ENCODE measurements at places on chromosomes 11 and 22.

DNA sequence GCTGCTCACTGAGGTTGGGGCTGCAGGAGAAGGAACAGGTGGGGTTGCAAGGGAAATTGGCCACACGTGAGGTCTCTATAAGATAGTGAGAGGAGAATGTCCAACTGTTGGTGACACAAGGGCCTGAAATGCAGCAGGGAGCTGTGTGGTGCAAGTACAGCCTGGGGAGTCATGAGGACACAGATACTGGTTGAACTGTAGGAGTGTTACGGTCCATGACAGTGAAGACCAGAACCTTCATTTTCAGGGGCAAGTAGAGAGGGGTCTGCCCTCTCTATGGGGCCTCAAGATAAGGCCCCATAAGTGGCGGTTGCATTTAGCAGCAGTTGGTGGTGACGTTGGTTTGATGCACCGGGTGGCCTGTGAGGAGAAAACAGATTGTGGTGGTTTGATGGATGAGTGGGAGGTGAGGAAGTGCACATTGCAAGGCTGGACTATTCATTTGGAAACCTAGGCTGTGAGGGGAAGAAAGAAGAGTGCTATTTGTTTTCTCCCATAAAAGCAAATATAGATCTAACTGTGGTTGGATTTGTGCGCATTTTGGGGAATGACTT, 39.4 kb downstream of the MICAL2 start:
- DNase-seq: no peak

DNA sequence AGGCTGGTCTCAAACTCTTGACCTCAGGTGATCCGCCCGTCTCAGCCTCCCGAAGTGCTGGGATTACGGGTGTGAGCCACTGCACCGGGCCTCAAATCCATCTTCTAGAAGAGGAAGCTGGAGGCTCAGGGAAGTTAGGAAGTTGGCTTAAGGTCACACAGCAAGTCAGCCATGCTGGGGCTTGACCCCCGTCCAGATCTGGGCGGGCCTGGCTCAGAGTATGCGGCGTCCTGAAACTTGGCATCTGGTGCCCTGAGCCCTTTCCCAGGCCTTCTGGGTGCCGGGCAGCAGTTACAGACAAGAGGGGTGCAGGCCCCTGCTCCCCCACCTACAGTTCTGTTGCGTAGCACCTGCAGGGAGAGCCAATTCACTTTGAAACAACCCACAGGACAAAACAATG, 11.2 kb downstream of the MPPED1 start:
- no peak for DNase-seq

GRCh38 chr11:44992181-44992582, 41.5 kb upstream of the TP53I11 start:
- peak; percentile 76 for DNase-seq

DNA sequence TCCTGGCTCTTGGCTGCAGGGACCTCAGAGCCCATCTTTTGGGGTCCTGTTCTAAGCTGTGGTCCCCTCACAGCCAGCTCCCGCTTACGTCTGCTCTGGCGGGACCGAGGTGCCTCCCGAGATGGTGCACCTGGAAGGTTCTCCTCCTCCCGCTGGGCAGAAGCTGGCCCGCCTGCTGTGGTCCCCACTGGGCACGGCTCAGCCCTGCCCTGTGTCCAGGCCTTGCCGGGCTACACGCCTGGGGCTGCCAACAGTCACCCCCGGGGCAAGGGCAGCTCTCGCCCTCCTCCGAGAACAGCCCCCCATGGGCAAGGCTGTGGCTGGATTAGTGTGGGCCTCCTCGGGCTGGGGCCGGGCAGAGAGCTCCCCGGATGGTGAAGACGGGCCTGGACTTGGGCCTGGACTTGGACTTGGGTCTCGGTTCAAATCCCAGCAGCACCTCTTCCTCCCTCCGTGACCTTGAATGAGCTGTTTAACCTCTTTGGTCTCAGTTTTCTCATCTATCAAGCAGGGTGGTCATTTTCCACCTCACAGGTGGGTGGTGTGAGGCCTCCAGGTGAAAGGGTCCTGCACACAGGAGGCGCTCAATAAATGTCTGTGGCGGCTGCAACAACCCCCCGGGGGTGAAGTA, 998 bp downstream of the BAIAP2L2 start:
- DNase-seq: no peak

DNA sequence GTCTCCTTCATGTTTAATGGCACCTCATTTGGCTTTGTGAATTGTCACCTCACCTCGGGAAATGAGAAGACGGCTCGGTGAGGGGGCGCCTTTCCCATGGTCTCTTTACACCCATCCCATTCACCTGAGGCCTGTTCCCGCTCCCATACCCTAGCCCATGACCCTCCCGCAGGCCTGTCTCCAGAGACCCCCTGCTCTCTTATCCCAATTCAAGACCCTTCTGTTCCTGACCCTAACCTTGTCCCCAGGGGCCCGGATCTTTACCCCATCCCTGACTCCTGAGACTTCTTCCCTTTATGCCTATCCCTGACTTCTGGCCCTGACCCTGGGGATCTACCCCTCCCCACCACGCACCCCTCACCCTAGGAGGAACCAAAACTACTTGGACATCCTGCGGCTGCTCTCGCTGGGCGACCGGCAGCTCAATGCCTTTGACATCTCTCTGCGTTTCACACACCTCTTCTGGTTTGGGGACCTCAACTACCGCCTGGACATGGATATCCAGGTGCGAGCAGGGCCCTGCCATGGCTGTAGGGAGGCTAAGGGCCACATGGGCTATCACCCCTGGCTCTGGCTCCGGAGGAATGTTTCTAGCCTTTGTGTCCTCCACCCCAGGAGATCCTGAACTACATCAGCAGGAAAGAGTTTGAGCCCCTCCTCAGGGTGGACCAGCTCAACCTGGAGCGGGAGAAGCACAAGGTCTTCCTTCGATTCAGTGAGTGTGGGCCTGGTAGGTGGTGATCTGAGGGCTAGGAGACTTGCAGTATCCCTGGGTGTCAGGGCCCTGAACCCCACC, 7.9 kb downstream of the INPPL1 start:
- DNase-seq: no peak

Data from NCI-H446 (cell line).